H1 (cell line): ENCODE measurements at places on chromosomes 2 and 18.

- no peak for DNase-seq
Observed at GRCh38 chr18:57951999-57952774, 91.8 kb upstream of the NEDD4L start.

- no peak for DNase-seq
Observed at GRCh38 chr2:181190711-181191110, 210.3 kb downstream of the UBE2E3 start.

DNA sequence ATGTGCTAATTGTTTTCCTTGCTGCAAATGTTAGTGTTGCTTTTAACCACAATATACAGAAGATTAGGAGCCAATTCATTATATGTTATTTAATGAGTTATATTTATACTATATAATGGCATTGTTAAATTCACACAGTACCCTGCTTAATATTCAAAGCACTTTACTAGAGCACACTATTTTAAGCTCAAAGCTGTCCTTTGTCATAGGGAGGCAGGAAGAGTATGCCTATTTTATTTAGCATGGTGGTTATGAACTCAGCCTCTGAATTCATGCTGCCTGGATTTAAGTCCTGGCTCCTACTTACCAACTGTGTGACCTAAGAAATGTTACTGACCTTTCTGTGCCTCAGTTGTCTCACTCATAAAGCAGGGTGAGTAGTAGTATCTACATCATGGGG, 80.5 kb downstream of the FASTKD2 start:
- no peak for DNase-seq

GRCh38 chr2:235596272-235596671, 102.4 kb downstream of the AGAP1 start:
- no peak for DNase-seq

GRCh38 chr2:106363791-106364190, 104.4 kb downstream of the RGPD3 start:
- no peak for DNase-seq

GRCh38 chr18:13745696-13746095, 19.2 kb downstream of the RNMT start:
- DNase-seq = no peak

- DNase-seq = no peak
Observed at GRCh38 chr2:85369500-85369899, 14.9 kb downstream of the ELMOD3 start.

DNA sequence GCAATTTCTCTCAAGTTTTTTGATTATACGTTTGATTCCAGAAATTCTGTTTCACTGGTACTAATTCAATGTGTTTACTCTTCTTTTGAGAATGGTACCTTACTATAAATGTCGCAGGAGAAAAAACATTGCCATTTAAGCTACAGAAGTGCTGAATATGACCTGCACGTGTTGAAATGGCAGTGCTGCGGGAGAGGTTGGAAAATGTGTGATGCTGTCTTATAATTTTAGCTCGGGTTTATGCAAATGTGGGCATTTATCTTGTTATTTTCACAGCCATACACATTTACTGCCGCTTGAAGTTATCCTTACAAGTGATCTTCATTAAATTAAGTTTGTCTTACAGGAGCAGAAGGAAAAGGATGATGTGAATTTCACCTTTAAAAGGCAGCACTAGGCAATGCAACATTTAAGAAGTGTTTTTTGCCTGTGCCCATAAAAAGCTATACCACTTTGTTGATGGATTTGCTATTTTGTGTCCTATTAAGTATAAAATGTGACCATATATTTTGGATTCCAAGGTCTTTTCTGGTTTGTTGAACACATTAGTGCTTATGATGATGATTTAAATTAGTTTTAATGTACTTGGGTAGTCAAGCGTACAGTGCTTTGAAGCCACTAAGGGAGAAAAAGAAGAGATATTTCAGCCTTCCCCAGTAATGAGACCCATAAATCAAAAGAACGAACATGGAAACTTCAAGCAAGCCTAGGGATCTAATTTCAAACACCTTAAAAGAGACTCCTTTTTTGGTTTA, 112.1 kb downstream of the LTBP1 start:
- DNase-seq = no peak

DNA sequence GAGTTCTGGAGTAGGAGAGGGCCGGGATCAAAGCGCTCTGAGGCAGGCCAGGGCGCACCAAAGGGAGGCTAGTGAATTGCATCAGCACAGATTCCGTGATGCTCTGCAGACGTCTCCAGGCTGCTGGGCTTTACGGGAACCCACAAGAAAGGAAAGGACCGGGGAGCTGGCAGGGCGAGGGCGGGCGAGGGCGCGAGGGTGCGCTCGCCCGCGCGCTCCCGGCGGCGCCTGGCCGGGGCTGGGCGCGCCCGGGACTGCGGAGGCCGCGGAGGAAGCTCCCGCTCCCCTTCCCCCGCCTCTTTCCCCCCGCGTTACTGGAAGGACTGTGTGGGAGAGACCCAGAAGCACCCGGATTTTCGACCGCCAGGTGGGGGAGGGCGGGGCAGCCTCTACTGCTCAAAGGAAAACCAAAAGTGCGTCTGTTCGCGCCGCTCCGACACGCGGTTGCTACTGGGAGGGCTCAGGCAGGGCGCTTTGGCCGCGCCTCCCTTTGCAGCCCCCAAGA, 2.4 kb upstream of the FOSL2 start:
- peak; percentile 25 for DNase-seq

DNA sequence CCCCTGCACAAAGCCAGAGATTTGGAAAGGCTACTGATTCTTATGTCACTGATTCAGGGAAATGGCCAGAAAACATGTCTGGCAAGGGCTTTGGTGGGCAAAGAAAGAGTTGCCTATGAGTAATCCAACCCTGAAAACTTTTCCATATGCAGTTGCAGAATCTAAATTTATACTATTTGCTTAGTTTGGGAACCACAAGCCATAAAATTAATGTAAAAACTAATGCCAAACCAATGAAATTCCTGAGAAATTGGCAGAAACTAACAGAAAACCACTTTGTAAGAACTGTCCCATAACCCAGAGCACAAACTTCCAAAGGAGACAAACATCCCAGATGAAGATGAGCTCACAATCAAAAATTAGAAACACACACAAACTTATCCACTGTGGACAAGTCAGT, 48.8 kb downstream of the TCF4 start:
- DNase-seq = no peak

DNA sequence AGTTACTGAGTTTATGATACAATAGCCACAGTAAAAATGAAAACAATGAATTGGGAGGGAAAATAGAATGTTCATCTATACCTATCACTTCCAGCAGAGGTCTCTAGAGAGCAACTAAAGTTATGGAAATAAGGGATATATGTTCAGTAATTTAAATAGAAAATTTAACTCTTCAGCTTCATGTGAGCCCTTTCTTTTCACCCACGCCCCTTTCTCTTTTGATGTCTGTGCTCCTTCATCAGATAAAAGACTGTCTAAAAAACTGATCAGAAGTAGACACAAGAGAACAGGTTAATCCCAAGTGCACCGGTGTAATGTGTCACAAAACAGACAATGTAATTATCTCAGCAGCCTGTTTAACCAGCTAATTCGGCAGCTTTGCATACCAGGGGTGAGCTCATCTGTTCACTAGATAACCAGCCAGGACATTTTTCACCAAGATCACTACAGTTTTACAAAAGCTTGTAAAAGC, 238.5 kb upstream of the ERBB4 start:
- DNase-seq = no peak

- no peak for DNase-seq
Observed at GRCh38 chr2:204835786-204836185, 290.5 kb downstream of the PARD3B start.

- DNase-seq = no peak
Observed at GRCh38 chr2:197141702-197142473, 168.7 kb downstream of the ANKRD44 start.

GRCh38 chr18:43122955-43123354, 7.5 kb upstream of the RIT2 start:
- no peak for DNase-seq

DNA sequence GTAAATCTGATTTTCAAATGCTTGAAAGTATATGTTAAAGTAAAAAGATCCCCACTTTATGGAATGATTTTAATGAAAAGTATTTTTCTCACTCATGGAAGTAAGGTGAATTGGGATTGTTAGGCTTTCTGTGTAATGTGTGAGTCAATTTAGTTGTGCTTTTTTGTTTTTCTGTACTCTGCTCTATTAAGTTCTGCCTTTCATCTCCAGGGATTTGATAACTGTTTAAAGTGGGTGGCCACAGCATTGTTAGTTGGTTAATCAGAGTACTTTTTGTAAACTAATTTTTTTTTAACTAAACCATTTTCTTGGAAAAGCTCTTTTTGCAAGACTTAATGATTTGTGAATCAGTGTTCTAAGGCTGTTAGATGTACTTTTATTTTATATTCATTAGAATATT, 76.8 kb downstream of the ABI2 start:
- DNase-seq = no peak

DNA sequence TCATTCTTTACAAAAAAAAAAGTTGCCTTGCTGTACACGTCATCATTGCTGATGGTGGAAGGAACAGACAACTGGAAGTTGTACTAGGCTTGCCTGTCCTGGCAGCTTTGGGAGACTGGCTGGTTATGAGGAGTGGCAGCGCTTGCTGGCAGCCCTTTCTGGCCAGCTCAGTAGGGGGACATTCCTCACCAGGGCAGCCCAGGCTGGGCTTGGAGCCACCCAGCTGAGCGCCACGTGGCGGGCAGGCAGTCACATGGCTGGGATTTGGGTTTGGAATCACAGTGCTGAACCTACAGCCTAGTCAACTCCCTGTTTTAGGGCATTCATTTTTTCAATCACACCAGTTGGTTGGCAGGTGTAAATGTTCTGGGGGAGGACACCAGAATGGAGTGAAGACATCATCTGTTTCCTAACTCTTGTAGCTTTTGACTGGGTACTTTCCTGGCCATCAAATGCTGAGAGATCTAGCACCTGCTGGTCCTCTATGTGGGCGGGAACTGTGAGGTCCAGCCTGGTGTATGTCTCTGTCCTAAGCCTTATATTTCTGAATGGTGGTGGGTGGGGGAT, 139.3 kb downstream of the SETBP1 start:
- DNase-seq = no peak

- no peak for DNase-seq
Observed at GRCh38 chr2:125713533-125713932, 942.4 kb upstream of the GYPC start.

GRCh38 chr18:79121746-79122474, 52.7 kb downstream of the ATP9B start:
- no peak for DNase-seq

GRCh38 chr2:204110751-204111516, 174.4 kb downstream of the ICOS start:
- no peak for DNase-seq

GRCh38 chr2:236574424-236575145, 5.0 kb downstream of the ACKR3 start:
- DNase-seq = no peak

DNA sequence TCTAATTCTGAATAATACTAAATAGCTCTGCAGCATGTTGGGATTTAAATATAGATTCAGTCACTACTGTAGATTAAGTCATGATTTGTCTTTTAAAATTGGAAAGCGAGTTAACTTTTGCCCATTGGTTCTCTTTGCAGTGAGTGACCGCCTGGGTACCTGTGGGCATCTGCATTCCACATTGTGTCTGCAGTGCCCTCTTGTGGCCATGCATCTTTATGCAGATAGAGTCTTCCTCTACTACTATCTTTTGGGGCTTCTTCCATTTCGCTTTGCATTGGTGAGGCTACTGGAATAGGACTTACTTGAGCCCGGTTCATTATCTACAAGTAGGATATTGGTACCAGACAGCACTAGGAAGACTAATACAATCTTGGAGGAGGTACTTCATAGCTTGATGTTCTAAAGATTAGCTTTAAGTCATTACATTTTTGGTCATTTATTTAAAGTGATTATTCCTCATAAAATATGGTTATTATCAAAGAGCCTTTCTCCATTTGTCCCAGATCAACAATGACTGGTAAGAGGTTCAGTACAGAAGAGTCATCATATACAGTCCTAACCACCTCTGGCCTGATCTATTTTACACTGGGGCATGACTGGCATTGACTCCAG, 203.0 kb downstream of the SOCS6 start:
- peak; percentile 83 for DNase-seq

- no peak for DNase-seq
Observed at GRCh38 chr2:63697160-63697559, 108.4 kb downstream of the MDH1 start.

GRCh38 chr2:15835991-15836688, 104.2 kb upstream of the MYCN start:
- no peak for DNase-seq

- no peak for DNase-seq
Observed at GRCh38 chr18:45637546-45638327, 22.5 kb downstream of the SLC14A2 start.

- DNase-seq = no peak
Observed at GRCh38 chr2:95082477-95082876, 39.1 kb downstream of the MRPS5 start.

GRCh38 chr18:45467945-45468344, 147.3 kb upstream of the SLC14A2 start:
- DNase-seq = no peak

DNA sequence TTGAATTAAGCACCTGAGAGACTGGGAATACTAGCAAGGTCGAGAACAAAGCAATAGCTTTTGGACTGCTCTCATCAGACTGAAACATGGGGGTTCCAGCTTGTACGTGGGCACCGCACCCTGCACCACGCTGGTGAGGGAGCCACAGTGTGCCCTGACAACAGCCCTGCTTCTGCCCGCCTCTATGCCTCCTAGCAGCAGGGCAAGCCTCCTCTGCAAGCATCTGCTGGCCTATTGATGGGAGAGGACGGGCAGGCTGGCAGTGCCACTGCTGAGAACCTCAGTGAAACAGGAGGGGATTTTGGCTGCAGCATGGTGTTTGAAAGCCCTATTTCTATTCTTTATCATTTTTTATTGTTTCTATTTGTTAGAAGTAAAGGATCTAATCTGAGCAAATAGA, 146.1 kb upstream of the OTOS start:
- DNase-seq = no peak

- DNase-seq = no peak
Observed at GRCh38 chr2:138564586-138565229, 63.1 kb downstream of the SPOPL start.

GRCh38 chr2:189409131-189409530, 32.1 kb upstream of the WDR75 start:
- no peak for DNase-seq

- no peak for DNase-seq
Observed at GRCh38 chr2:10830641-10831399, 18.2 kb upstream of the PDIA6 start.

DNA sequence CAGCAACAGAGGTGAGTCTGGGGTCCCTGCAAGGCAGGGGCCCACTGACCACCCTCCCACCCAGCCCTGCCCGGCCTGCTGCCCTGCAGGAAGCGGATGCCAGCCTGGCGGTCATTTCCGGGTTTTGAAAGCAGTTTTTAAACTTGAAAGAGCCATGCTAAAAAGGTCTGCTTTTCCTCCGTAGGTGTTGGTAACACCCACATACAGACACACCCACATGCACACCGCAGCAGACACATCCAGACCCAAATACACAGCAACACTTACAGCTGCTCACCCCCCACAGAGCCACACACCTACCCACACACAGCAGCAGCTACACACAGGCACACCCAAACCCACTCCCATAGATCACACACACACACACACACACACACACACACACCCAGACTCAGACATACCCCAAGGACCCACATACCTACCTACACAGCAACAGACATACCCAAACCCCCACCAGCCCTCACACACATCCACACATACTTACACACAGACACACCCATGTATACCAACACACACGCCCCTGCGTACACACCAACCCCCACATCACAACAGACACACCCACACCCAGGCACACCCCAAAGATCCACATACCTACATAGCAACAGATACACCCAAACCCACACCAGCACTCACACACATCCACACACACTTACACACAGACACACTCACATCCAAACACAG, 7.6 kb downstream of the ZFP36L2 start:
- no peak for DNase-seq
